ENCODE measurements at places on chromosomes 2 and 18. TPM values are rescaled to one million over a fixed set of nuclear protein-coding genes. Genes with fewer than 3 reads are reported as not detected.

DNA sequence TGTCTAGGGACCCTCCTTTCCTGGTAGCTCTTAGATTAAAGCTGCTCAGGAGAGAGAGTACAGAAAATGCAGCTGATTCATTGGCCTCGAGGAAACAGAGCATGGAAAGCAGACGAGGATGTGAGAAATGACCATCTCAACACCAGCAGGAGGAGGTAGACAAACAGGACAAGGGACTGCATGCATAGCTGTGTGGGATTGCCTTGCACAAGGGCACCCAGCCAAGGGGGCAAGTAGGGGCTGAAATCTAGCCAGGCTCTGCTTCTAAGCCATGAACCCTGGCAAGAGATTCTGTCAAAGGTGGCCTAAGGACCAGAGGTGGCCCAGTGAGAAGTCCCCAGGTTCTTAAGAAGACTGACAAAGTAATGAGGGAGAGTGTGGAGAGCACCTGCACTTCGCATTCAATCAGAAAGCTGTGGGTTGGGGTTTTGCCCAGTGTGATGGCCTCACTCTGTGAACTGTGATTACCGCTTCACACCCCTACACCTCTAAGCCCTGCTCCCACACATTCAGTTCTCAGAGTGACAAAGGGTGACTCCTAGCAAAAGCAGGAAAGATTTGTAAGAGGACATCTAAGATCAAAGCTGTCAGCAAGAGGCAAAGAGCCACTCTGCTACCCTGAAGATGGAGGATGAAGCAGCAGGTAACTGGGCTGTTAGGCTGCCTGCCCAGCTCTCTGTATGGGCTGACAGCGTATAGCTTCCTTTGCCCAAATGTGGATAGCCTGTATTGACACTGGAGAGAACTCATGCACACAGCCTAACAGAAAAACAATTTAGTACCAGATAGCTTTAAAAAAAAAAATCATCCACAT is 151.3 kb upstream of the PELI1 start:
- DNase-seq, result peak; percentile 78

DNA sequence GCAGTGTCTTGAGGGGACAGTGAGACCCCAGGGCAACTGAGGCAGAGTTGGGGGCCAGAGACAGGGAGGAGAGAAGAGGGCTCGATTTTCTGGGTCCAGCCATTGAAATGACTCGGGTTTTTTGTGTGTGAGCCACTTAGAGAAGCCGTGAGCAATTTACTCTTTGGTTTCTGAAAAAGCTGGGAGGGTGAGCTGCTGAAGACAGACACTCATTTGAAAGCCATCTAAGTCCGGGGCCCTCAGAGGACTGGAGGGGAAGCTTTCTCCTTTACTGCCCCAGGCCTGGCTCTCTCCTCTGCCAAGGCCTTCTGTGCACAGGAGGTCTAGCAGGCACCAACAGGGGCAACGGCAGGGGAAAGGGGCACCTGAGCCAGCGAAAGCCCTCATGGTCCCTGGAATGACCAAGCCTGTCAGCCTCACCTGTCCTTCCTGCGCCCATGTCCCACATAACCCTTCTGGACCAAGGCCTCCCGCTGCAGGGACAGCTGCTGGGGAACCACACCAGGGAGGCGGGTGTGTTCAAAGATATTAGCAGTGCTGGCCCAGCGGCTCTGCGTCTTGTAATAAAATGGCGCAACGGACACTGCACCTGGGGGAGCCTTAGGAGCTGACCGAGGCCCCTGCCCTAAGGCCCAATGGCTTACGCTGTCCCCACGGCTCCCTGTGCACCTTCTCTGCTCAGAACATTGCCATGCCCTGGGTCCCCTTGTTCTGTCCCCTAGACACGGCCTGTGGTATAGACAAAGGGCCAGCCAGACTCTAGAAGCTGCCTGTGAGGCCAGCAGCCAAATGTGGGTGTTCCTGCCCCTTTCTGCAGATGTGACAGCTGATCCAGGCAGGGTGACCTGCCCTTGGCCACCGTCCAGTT is 45.8 kb downstream of the HS6ST1 start:
- no peak for DNase-seq

IL1F10 gene
- not detected for total RNA-seq

SLC11A1 gene
- total RNA-seq, result 38.1 TPM

GRCh38 chr2:140454717-140455116 is 1674.5 kb upstream of the NXPH2 start:
- DNase-seq, result no peak

DNA sequence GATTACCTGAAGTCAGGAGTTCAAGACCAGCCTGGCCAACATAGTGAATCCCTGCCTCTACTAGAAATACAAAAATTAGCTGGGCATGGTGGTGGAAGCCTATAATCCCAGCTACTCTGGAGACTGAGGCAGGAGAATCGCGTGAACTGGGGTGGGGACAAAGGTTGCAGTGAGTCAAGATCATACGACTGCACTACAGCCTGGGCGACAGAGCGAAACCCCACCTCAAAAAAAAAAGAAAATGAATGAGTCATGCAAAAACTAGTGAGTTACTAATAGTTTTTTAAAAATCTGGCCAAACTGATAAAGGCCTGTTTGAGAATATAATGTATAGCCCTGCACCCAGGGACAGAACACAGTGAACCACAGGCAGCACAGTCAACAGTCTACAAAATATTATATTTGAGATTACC is 17.5 kb downstream of the AFG3L2 start:
- no peak for DNase-seq

NXPH2 gene
- not detected for total RNA-seq

DNA sequence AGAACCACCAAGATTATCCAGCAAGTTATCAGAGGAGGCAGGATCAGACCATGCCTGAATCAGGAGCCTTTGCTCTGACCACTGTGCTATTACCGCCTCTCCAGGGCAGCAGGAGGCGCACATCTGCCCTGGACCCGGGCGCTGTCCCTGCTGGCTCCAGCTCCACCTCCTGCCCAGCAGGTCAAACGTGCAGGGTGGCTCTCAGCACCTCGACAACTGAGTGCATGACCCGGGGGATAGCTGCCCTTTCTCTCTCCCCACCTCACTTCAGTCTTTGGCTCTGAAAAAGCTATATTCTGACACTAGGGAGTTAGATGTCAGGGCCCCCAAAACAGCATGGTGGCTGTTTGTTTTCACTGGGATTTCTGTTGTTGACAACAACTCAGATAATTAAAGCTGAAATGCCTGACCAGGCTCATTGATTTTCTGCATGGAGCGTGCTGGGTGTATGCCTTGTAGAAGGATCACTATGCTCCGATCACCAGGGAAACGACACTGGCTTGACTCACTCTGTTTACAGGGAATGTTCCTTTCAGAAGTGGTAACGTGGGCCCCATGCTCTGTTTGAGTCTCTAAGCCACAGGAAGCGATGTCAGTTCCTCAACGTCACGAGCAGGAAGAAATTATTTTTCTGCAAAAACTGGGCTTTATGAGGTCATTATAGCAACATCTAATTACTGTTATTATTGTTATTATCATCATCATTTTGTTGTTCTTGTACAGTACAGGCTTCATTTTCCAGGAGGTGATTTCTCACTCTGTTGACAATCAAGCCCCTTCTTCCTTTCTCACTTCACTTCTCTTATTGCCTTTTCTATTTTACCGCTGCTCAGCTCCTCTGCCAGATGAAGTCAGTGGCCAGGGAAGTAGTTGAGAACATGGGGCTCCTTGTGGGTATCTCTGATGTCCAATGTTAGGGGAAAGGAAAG is 125.6 kb downstream of the PLB1 start:
- DNase-seq, result peak; percentile 97

Data from esophagus muscularis mucosa (tissue), 4 donors.